ENCODE measurements at places on chromosomes 7 and 10.

DNA sequence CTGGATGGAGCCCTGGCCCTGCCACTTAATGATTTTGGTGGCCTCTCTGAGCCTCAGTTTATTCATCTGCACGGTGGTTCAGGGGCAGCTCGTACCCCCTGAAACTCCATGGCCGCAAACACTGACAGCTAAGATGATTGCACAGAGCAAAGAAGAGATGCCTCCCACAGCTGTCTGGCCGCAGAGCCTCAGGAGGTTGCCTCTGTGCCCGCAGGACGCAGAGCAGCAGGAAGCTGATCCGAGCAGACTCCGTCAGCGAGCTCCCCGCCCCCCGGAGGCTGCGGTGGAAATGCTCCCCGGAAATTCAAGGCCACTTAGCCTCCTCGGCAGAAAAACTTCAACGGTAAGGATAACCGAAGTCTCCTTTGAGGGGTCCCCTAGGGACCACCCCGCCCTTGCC lies 30.2 kb upstream of the C10orf53 start:
- DNase-seq = no peak

DNA sequence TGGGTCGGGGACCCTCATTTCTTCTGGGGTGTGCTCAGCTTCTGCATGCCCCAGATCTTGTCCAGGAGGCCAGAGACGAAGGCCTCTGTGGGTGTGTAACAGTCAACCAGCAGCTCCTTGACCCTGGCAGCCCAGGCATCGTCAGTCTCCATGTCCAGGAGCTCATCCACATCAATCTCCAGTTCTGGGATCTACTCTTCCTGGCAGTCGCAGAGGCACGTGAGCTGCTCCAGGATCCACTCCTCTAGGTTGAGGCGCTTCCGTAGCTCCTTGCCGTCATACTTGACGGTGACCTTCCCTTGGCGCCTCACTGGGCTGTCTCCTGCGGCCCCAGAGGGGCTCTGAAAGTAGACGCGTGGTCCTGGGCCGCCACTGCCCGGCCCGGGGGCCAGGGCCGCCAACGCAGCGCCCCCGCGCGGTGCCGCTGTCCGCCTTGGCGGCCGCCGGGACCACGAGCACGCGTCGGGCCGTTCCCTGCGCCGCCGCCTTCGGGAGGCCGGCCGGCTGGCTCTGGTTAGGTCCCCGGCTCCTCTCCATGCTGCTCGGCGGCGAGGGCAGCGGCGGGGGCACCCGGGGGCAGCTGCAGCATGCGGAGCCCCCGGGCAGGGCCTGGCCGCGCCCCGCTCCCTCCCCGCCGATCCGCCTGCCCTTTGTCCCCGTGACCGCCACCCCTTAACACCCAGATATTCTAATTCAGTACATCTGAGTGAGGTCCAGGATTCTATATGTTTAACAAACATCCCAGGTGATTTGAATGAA lies 170.5 kb downstream of the SEPTIN7 start:
- DNase-seq = no peak

DNA sequence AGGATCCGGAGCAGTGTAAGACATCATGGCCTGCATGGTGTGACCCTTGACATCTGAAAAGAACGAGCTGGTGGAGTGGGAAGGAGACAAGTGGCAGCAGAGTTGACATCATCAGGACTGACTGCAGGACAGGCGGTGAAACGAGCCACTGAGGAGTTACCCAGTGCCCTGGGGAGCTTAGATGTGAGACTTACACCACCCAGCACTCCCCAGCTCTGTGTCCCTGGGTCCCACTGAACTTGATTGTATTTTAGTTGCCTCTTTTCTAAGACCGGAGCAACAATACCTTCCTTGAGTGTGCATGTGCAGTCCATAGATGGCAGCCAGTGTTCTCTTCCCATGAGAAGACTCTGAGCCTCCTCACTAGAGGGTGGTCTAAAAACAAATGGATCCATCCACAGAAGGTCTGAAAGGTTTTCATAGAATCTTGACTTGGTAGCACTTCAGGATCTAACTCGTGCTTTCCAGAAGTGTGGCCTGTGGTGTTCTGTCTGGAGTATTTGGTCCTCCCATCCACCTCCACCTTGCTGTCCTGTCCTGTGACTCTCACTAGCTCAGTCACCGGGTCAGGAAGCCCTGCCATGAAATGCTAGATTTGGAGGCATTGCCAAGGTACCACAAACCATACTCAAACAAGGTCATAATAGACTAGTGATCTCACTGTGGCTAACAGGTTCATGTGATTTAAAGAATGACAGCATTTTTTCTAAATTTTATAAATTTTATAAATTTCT lies 59.0 kb downstream of the IKZF1 start:
- DNase-seq = peak; percentile 74

DNA sequence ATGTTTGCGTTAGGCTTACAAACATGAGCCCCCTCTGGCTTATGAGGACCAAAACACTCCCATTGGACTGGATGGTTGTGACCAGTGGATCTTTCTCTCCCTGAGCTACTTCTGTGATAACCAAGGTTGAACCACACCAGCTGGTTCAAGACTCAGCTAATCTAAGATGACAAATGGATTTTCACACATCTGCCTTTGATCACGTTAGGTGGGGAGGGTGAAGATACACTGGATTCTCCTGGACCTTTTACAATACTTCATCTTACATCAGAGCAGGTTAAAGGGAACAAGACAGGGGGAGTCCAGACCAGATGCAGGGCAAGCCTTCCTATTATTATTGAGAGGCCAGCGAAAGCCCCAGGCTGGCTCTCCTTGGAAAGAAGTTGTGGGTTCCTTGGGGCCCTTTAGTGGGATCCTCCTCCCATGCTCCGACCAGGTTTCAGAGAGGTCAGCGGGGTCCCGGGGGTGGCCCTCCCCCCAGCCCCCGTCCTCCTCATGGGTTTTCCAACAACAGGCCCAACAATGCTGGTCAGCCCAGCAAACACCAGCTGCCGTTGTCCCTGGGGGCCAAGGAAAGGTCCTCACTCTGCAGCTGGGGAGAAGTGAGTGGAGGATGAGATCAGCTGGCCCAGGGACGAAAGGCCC lies 2.8 kb downstream of the GFRA1 start:
- no peak for DNase-seq

DNA sequence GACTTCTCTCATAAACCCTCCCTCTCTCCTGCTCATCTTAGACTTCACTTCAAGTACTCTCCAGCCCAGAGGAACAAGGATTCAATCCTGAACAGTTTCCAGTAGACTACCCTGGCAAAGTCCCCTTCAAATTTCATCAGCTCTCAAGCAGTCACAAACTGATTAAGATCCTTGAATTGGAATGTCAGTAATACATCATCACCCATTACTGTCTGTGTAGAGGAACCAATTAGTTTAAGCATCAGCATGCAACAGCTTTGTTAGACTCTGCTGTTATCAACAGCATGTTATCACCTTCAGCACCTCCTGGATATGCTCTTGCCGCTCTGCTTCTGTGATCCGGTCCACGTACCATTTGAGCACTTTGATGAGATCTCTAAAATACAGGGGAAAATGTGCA lies 307.0 kb upstream of the IMMP2L start:
- no peak for DNase-seq

DNA sequence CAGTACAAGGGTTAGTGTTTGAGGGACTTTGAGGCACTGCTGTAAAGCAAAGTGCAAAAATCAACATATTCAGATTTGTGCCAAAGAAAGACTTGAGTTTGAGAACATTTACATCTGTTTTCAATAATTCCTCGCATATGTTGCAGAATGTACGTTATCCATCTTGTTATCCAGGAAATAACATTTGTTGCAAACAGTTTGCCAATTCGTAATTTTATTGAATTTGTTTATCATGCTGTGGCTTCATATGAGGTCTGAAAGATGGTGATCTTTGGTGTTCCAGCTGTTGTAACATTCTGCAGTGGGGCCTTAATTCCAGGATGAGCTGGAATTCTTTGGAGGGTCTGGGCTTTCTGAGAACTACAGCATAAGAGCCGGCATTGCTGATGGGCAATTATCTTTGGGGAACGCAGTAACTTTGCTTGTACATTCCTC lies 396.2 kb downstream of the LRMDA start:
- no peak for DNase-seq

DNA sequence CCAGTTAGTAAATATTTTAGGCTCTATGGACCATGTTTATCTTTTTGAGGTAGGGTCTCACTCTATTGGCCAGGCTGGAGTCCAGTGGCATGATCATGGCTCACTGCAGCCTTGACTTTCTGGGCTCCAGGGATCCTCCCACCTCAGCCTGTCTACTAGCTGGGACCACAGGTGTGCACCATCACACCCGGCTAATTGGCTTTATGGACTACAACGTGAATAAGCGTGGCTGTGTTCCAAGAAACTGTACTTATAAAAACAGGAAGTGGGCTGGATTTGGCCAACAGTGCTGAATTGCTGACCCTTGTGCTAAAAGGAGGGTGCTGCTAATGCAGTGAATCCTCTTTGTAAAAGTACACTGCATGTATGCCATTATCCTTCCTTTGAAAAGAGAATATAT lies 111.7 kb upstream of the CDK13 start:
- no peak for DNase-seq

DNA sequence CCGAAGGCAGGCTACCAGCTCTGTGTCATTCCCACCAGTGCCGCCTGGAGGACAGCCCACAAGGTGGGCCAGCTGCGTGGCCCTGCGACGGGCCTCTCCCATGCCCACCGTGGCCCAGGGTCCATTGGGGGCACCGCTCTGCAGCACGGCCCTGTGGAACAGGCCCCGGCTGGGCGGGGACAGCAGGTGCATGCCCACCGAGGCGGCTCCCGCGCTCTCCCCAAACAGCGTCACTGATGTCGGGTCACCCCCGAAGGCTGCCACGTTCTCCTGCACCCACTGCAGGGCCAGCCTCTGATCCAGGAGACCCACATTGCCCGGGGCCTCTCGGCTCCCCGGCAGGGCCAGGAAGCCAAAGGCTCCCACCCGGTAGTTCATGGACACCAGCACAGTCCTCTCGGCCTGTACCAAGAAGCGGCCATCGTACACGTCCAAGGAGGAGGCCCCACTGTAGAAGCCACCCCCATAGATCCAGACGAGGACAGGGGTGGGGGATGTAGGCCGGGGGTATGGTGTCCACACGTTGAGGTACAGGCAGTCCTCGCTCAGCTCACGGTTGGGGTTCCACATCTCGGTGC lies 2.3 kb downstream of the ACHE start:
- DNase-seq = no peak

- DNase-seq = no peak
These were observed 611.3 kb upstream of the GALNT17 start for GRCh38 chr7:70520611-70521010.

- DNase-seq = no peak
These were observed 238.7 kb downstream of the KIF20B start for GRCh38 chr10:89940076-89940475.

DNA sequence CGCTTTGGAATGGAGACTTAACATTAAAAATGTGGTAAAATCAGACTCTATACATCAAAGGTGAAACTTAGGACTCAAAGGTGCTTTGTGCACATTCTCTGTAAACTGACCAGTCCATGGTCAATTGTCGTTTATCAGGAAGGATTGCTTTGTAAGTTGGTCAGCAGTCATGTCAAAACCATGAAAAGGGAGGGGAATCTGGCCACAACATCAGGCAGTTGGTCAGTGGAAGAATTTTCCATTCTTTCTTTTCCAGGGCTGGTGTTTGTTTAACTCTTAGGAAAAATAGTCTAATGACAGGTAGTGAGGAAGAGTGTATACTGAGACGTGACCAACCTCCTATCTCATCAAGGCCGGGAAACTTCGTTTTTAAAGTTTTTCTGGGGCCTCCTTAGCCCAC lies 226.5 kb downstream of the ADK start:
- no peak for DNase-seq

- no peak for DNase-seq
These were observed 34.2 kb downstream of the CYP17A1 start for GRCh38 chr10:102802920-102803534.

DNA sequence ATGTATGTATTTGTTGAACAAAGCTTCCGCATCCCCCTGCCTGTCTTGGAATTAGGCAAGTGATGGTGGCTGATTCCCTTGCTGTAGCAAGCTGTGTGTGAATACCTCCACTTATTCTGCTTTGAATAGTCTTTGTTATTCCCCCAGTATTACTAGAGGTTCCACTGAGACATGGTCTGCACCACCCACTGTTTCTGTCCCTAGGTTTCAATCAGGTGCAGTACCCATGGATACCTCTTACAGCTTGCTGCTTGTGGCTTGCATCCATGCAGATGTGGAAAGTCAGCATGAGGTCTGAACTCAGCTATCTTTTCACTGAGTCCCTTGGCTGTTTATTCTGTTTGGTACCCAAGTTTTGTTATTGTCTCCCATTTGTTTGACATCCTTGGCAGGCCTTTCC lies 447.4 kb downstream of the GRM8 start:
- DNase-seq = no peak

- DNase-seq = no peak
These were observed 1.1 kb upstream of the RGR start for GRCh38 chr10:84243759-84244158.

DNA sequence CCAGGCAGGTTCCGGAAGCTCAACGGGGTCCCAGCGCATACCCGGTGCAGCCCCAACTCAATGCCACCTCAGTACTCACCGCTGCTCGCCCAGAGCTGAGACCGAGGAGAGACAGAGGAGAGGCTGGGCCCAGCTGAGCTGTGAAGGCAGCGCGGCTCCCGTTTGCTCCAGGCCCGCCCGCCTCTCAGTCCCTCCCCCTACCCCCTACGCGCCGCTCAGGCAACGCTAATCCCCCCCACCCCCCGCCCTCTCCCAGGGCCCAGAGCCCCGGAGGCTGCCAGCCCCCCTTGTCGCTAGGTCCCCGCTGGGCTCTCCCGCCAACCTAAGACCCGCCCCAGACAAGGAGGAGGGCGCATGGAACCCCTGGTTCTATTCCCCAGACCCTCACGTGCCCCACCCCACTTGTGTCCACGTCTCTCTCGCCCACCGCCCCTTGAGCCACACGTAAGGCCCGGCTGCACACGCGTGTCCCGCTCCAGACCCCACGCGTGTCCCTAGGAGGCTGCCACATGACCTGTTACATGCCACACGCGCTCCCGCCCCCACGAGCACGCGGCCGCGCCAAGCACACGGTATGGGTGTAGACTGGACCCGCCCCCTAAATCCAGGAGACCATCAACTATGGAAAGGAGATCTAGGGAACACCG lies at the start of gene PSD:
Gene PSD, minus strand, starts transcription at position 164 of the 647 bp plus-strand sequence. CDS start 1,747 bp downstream, outside the sequence.
- no peak for DNase-seq

GRCh38 chr10:91591797-91592174 lies 41.1 kb downstream of the PPP1R3C start:
- no peak for DNase-seq

GRCh38 chr10:24574161-24574560 lies 149.5 kb downstream of the ARHGAP21 start:
- no peak for DNase-seq

DNA sequence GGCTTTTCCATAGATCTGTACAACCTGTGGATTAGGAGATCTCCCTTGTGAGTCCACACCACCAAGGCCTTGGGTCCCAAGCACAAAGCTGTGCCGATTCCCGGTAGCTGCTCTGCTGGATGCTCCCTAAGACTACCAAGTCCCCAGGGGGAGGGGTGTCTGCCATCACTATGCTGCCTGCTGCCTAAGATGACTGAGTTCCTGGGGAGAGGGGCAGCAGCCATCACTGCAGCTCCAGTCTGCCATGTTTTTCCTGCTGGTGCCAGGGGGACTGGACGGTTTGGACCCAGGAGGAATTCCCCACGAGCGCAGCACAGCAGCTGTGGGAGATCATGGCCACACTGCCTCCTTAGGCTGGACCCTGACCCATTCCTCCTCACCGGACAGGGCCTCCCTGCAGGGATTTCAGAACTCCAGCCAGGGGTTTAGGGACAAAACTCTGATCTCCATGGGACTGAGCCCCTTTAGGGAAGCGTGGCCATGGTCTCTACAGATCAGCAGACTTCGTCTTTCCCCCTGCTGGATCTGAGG lies 1049.8 kb downstream of the SORCS1 start:
- no peak for DNase-seq

Measured in CD8-positive, alpha-beta T cell (primary cell).